ENCODE measurements at places on chromosomes 2 and 18.

DNA sequence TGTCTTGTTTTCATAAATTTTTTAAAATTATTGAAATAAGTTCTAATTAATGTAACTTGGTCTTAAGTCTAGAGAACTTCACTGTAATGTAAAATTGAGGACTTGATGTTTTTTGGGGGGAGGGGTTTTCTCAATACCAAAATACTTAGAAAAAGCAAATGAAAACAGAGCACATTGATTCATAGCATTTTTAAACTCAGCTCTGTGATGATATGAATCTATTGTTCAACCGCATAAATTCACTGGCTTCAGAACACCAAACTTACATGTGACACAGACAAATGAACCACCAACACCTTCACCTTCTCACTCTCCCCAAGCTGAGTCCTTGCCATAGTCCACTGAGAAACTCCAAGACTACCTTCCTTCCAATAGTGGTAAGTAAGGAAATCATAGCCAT, 108.2 kb downstream of the ZNF521 start:
- DNase-seq = no peak

DNA sequence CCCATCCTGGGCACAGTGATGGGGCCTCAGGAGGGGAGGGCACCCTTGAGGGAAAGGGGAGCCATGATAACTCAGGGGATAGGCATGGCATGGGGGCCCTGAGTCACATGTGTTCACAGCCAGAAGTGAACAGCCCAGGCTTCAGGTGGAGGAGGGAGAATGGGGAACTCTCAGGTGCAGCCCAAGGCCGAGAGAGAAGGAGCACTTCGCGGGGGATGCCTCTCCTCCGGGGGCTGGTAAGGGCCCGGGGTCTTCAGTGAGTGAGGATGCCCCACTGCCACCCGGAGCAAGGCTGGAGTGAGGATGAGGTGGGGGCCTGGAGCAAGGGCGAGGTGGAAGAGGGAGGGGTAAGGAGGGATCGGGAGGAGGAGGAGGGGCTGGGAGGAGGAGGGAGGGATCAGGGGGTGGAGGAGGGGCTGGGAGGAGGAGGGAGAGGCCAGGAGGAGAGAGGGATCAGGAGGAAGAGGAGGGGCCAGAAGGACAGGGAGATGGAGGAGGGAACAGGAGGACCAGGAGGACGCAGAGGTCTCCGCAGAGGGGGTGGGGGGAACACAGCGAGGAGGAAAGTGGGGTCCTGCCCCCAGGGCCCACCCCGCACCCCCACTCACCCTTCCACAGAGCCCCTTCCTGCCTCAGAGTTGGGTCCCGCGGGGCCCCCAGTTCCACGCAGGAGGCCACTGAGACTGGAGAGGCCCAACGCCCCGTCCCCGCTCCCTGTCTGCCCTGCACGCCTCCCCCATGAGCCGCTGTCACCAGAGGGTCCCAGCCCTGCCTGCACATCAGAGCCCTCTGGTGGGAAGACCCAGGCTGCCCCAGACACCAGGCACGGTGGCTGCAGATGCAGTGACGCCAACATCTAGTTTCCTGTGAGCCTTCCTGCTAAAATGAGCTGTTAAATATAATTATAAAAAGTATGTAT, 42.8 kb downstream of the RAMP1 start:
- DNase-seq = no peak

- DNase-seq = no peak
These were observed 81.1 kb upstream of the SLC39A10 start for GRCh38 chr2:195575879-195576401.

GRCh38 chr2:13666582-13667414, 950.1 kb downstream of the TRIB2 start:
- DNase-seq = no peak

DNA sequence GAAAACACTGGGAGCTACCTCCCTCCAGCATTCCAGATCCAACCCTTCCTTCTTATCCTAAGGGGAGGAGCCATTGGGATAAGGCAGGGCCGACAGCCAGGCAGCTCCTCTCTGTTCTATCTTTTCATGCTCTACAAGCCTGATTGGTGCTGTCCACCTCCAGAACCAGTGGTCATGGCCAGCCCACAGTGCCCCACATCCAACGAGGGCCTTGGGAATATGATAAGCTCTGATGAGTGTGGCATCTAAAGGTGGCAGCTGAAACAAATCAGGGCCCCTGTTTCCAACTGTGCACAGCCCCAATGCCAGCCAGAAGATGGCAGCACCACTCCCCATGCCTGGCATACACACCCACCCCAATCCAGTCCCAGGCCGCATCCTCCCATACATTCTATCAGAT, 329.3 kb downstream of the C1D start:
- no peak for DNase-seq

DNA sequence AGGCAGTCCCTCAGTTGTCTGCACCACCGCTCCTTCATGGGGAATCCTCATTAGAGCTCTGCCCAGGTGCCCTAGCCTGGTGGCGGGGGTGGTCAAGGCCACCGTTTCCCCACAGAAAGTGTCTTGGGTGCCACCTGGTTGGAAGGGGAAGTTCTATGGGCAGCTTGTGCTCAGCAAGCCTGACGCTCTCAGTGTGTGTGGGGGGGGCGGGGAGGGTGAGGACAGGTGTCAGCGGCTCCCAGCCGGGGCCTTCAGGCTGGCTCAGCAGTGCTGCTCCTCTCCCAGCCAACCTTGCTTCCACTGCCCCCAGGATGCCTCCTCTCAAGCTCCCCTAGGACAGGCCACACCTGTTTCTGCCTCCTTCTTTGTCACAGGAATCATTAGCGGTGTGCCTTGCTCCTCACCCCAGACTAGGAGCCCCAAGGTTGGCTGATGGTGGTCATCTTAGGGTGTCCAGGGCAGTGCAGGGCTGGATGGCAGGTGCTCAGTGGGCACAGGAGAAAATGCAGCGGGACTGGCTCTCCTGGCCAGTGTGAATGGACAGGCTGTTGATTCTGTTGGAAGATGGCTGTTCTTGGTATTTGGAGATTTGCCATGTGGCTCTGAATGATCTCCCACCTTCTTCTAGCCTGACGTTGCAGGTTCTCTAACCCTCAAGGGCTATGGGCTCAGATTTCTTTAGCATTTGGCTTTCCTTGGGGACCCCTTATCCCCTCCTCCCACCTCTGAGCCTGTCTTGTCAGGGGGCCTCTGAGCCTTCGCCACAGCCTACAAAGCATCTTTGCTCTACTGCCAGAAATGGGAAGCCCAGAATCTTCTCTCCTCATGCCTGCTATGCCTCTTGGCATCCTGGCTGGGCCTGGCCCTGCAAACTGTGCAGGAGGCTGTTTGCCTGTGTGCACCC, 185.8 kb upstream of the HS6ST1 start:
- DNase-seq = no peak

DNA sequence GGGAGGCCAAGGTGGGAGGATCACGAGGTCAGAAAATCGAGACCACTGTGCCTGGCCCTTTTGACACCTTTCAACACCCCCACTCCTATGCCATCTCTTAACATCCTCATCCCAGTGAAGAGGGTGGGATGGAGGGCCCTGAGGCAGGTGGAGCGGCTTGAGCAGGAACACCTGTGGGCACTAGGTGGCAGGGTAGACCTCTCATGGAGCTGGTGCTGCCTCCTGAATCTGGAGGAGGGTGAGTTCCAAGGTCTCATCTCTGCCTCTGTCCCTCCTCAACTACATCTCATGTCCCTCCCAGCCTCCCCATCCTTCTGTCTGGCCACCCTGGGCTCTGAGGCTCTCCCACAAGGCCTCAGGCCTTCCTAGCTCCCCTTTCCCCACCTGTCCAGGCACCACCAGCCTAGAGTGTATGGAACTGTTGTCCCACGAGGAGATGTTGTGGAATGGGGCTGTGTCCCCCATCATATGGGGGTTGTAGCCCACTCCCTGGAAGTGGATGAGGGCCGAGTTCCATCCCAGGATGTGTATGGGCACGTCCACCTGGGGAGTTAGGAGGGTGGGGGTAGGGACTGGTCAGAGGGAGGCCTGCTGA, 17.0 kb upstream of the CRYBA2 start:
- DNase-seq = no peak

DNA sequence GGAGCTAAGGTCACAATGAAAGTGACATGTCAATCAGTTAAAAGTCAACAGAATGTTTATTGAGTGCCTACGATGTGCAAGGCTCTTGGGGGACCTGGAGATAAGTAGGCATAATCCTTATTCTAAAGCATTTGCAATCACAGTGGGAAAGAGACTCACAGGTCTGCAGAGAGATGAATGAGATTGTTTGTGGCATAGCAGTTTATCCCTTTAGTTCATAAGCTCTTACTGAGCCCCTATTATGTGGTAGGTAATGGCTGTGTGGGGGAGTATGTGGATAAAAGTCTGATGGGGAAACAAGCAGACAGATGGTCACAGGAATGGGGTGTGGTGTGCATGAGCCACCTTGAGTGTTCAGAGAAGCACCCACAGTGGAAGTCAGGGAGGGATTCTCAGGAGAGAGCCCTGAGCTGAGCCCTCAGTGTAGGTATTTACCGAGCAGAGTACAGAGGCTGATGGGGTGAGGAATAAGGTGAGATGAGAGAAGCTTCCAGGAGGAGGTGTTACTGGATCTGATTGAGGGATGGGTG, 48.1 kb downstream of the EMILIN2 start:
- DNase-seq = no peak

DNA sequence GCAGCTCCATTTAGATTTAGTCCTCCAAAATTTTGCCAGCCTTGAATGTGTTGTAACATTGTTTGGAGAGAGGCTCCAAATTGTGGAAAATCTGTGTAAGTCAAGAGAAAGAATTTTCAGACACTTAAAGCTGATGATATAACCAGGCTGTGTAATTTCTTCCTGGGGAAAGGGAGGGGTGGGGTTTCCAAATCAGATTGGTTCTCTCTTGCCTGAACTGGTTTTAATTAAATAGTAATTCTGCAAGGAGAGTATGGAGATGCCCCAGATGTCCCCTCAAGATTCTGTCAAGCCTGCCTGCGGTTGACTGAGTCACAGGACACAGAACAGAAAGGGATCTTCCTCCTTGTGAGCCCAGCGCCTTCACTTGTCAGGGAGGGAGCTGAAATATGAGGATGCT, 54.5 kb downstream of the C18orf63 start:
- DNase-seq = no peak

DNA sequence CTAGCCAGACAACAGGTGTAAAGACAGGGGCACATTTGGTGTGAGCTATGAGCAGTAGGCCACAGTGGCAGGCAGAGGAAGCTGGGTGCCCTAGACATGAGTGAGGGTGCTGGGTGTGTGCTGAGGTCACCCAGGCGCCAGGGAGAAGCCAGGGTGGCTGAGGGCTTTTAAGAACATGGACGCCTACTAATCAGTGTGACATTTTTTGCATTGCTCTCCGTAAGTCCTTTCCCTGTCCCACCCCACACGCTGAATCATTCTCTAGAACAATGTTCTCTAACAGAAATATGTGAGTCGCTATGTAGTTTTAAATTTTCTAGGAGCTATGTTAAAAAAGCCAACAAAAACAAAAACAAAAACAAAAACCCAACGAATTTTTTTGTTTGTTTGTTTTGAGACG, 204.5 kb upstream of the REV1 start:
- DNase-seq = no peak

- DNase-seq = no peak
These were observed 24.8 kb downstream of the SKOR2 start for GRCh38 chr18:47226660-47227059.

GRCh38 chr2:238061315-238062202, 758 bp downstream of the SCLY start:
- peak; percentile 19 for DNase-seq

DNA sequence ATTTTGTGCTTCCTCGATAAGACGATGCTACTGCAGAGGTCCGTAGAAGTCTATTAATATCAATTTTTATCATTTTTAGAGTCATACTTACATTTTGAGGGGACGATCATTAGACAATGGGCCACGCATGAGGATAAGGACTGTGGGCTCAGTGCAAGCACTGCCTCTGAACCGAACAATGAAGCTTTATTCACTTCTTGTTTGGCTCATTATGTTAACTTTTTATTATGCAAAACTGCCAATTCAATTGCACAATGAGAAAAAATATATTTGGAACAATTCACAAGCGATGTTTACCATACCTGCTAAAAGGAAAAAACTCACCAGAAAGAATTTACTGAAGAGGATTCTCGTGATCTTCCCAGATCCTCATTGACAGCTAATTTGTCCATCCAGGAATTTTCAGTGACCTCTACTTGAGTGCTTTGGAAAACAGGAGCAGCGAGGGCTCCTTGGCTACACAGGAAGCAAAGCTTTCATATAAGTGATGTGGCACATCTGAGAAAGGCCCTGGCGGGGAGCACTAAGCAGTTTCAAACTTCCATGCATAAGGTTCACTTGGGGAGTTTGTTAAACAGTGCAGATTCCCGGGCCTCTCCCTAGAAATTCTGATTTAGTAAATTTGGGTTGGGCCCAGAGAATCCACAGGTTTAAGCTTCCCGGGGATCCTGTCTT, 13.3 kb upstream of the CAPN13 start:
- no peak for DNase-seq

DNA sequence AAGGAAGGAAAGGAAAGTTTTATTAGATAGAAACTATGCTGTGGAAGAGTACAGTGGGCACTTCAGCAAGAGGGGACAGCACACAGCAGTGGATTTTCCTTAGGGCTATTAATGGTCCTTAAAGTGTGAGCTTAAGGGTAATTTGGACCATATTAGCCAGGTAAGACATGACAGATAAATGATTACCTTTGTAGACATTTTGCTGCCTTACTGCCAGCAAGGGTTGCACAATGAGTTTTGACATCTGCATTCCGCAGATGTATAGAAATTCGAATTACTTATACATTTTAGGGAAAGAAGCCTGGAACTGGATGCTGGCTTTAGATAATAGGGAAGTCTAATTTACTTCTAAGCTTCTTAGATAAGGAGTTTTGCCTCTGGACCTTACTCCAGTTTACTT, 14.0 kb upstream of the UBE2F start:
- DNase-seq = no peak

GRCh38 chr2:72082021-72082601, 65.6 kb downstream of the CYP26B1 start:
- DNase-seq = no peak

DNA sequence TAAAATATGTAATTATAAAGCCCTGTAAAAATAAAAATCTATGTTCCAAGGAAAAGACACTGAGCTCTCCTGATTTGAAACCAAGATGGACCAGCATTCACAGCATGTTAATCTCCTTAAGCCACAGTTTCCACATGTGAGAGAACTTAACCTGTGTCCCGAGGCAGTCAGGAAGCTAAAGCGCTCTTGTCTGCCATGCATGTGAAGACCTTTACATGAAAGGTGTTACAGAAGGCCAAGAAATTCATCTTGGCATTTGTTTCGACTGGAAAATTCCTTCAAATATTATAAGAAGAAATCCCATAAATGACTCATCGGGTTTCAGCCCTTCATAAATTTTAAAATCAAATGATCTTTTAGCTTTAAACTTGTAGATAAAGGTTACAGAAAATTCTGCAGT, 328.6 kb downstream of the CDH2 start:
- no peak for DNase-seq

DNA sequence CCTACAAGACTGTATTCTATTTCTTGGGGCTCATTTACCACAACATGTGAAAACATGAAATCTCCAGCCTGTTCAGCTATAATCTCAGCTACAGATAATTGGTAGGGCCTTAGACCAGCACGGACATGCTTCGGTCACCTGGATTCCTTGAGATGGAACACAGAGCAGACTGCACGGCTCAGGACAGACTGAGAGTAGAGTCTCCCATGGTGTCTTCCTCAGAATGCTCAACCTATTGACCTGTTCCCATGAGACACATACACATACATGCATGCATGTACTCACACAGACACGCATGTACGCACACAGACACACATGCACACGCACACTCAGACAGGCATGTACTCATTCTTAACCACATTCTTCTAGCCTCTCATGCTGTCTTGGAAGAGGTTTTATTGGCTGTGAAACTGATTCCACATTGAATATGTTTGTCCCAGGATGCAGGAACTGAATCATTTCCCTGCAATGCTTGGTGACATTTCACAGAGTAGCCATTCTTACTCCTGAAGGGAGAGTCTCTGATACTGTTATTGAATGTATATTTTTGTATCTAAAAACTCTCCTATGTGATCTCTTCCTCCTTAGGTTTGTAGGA, 23.5 kb upstream of the BZW1 start:
- no peak for DNase-seq

Data from left kidney (tissue), 8 donors.